ENCODE measurements at places on chromosomes 4 and X.

DNA sequence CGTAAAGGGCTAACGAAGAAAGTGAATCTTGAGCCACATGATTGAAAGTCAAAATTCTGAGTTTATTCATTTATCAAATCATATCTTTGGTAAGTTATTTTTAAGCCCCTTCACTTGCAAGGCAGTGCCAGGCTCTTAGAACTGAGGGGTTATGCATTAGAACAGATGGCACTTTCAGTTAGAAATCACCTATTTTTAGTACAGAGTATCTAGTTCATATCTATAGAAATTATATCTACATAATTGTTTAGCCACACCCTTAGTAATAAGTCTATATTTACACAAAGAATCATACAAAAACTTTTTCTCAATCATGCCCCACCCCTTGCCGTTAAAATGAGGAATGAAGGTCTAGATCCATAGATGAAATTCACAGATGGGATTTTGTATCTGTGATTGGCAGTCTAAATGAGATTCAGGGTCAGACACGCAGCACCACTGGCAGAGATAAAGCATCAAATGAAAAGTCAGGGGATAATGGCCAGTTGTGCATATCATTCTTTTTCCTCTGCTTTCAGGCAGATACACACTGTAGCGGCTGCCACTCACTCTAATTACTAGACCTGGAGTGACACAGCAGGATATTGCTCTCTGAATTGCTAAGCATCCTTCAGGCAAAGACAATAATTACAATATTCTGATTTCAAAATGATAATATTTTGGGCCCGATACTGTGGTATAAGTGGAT, 440.5 kb downstream of the MAPK10 start:
- no peak for DNase-seq

DNA sequence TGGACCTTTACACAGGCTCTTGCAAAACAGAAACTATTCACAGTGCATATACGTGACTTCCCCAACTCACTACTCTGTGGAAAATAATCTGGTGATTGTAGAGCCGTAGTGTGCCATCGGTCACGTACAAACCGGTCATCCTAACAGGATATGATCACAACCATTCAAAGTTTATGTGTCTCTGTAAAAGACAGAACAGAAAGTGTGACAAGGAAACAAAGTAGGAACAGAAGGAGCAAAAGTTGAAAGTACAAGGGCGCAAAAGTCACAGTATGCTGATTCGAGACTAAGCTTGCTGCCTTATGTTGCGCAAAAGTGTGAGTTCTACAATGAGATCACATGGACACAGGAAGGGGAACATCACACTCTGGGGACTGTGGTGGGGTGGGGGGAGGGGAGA, 18.6 kb downstream of the MEPE start:
- DNase-seq = no peak

GRCh38 chr4:952881-953573, 20.3 kb downstream of the DGKQ start:
- no peak for DNase-seq

- DNase-seq = no peak
Observed at GRCh38 chr4:44235897-44236296, 212.7 kb downstream of the KCTD8 start.

DNA sequence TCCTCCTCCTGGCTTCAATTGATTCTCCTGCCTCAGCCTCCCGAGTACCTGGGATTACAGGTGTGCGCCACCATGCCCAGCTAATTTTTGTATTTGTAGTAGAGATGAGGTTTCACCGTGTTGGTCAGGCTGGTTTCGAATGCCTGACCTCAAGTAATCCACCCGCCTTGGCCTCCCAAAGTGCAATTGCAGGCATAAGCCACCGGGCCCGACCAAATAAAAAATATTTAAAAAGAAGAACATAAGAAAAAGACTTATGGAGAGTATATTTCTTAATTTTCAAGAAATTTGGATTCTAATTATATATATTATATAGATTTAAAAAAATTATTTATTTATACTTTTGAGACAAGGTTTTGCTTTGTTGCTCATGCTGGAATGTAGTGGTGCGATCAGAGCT, 29.8 kb downstream of the N4BP2 start:
- no peak for DNase-seq

DNA sequence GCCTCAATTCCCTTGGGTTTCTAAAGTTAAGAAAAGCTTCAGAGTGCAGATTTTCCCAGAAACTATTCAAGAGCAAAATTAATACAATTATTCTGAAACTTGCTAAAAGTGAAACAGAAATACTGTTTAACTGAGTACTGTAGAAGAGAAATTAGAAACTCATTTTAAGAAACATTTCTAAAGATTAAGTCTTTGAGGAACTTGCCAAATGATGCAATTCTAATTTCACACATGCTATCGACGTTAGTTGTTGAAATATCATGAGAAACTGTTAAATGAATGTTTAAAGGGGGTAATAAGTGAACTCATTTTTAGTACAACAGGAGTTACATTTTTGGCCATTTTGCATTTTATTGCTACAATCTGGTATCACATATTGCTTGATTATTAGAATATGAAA, 125.3 kb upstream of the MAOA start:
- DNase-seq = no peak

GRCh38 chrX:18422325-18422724, 3.1 kb upstream of the CDKL5 start:
- no peak for DNase-seq

DNA sequence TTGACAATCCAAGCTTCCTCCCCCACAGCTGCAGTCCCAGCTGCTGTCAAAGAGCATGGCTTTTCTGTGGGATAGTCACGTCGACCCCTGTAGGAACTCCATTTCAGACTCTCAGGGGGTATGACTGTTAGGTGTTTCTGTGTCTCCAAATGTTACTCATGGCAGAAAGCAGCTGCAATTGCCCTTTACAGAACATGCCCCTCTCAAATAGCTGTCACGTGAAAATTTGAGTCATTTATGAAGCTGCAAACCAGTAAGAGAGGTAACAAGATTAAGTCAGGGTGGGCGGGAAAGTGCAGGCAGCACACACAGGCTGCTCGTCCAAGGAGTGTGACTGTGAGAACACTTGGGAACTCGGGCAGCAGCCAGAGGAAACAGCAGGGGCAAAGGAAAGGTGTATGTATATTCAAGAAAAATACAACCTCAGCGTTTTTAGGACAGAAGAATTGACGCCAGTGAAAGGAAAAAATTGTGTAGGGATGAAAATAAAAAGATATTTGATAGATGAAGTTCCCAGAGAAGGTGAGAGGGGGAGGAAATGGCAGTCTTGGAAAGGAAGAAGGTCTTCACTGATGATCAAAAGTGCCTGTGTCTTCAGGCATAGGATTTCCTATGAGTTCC, 66.5 kb upstream of the TMEM184C start:
- no peak for DNase-seq

GRCh38 chr4:89898304-89898716, 3.7 kb downstream of the MMRN1 start:
- DNase-seq = no peak

- DNase-seq = no peak
Observed at GRCh38 chrX:119541188-119541587, 24.0 kb downstream of the STEEP1 start.

DNA sequence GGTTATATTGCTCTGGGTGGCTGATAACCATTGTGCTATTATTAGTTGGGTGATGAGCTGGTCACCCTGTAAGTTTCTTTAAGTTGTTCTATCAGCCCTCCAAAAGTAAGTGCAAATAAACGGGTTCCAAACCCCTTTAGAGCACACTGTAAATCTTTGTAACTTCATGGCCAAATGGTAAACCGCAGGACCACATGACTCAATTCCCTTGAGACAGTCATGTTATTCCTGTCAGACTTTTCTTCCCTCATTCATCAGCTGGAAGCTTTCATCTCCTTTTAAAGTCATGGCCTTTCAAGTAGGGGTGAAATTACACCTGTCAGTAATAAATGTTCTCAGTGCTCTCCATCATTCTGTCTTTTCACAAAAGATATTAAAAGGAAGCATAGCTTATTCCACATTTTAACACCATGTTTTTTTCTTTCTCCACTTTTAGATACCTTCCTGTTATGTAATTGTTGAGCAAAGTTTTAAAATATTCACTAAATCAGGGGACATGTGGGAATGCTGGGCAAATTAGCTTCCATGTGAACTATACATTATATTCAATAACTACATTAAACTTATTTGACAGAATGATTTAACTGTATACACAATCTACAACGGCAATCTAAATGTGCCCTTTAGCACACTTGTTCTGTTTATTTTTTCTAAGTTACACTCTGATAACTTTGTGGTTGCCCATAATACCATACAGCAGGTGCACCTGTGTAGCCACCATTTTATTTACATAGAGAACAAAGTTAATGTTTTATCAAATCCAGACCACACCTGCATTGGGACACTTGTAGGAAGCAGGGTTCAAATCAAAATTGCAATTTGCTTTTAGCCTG, 275.5 kb downstream of the CFAP299 start:
- DNase-seq = no peak

- no peak for DNase-seq
Observed at GRCh38 chr4:76800902-76801301, 97.0 kb downstream of the SOWAHB start.

DNA sequence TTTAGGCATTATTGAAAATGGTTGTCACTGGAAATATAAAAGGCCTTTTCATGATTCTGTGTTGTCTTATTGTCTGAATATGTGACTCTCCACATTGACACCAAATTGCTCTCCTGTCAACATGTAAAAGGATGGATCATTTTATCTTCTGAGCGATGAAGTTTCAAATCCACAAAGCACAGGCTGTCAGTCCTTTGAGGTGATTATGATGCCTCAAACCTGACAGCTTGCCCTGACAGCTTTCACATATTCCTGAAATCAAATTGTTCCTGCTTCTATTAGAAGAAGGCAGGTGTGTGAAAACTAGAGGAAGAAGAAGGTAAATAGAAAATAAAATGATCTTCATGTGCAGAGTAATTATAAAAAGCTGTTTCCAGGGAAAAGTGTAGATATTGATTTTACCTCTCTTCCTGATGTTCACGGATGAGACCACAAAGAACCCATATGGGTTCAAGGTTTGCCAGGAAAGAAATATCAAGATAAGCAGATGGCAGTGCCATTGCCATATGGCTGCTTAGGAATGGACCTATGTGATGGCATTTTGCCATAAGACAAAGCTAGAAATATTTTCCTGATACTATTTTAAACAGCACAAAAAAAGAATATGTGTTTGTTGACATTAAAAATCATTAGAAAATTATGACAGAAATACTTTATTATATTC, 1006.3 kb upstream of the AGA start:
- no peak for DNase-seq

- DNase-seq = no peak
Observed at GRCh38 chrX:147958291-147958690, 22.8 kb upstream of the FMR1NB start.

- no peak for DNase-seq
Observed at GRCh38 chr4:109982521-109982920, 69.8 kb downstream of the EGF start.

DNA sequence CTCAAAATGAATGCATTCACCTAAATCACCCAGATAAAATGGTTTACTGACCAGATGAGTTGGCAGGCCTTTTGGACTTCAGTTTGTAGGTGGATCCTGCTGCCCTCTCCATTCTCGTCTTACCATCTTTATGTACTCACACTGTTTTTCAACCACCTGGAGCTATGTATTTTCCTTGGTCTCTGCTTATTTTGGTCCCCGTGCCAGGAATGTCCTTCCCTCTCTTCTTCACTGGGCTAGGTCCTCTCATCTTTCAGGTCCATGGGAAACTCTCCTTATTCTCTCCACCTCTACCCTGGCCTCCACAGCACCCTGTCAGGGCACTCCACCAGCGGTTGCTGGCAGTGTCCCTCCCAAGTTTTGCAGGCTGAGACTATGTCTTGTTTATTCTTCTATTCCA, 2.6 kb downstream of the GPRIN3 start:
- no peak for DNase-seq

DNA sequence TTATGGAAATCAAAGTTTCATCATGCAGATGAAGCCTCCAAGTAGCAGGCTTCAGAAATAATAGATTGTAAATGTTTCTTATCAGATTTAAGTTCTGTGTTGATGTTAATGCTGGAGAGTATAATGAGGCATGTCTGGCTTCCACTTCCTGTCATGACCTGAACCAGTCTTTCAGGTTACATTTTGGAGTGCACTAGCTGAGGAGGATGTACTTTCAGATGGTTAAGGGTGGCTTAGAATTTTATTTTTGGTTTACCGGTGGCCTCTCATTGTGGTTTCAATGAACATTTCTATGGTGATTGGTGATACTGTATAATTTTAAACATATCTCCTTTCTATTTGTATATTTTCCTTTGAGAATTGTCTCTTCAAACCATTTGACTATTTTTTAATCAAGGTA, 890.4 kb downstream of the SH3BGRL start:
- DNase-seq = no peak

GRCh38 chr4:41427306-41427882, 110.6 kb upstream of the LIMCH1 start:
- no peak for DNase-seq

GRCh38 chrX:71504346-71504745, 28.6 kb upstream of the OGT start:
- no peak for DNase-seq

GRCh38 chr4:34148322-34148908, 2095.9 kb downstream of the ARAP2 start:
- DNase-seq = no peak

GRCh38 chr4:186021461-186022167, 47.3 kb upstream of the TLR3 start:
- DNase-seq = no peak

DNA sequence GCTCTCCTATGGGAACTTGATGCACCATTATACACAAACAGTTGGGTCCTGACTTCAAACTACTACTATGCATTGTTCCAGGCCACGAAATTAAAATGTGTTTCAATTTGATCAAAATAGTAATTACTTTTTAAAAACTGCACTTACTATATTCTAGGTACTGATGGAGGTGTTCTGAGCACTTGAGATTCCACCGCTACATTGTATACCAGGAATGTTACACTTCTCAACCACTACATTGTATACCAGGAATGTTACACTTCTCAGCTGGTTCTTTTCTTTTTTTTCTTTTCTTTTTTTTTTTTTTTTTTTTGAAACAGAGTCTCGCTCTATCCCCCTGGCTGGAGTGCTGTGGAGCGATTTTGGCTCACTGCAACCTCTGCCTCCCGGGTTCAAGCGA, 77.9 kb downstream of the ELOVL6 start:
- DNase-seq = no peak
